ENCODE measurements at places on chromosomes 6 and 20.

DNA sequence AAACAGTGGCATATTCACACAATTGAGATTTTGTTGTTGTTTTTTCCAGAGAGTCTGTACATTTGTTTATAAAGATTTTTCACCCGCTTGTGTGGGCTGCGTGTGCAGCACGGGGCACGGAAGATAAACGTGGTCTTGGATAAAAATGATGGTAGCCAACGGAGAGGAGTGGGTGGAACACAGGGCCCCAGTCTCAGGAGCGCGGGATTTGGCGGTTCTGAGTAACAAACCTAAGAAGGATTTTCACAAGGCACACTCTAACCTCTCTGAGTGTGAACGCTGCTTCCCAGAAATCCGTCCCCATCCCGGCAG lies 3.6 kb upstream of the BNIP5 start:
- DNase-seq: no peak

- no peak for DNase-seq
These were observed 298.6 kb downstream of the UBE3D start for GRCh38 chr6:82767037-82767436.

DNA sequence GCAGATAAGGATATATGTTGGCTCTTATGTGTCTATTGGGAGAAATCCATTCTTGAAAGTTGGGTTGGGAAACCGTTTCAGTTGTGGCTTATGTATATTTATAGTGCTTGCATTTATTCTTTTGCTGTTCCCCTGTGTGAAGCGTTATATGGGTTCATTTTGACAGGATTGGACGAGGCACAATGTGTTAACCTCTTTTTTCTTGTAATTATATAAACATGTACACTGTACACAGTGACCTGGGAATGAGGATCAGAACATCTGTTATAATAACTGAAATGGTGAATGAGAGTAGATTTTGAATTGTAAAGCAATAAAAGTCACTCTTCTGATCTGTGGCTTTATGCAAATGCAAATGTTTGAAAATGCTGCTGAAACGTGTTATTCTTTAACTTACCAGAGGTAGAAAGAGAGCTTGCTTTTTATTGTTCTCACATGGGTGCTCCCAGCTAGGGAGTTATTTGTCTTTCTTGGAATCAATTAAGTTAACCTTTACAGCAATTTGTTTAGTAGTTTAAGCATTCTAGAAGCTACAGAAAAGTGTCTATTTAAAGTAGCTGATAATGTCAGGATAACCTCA lies 213.7 kb downstream of the GRIK2 start:
- DNase-seq: no peak

DNA sequence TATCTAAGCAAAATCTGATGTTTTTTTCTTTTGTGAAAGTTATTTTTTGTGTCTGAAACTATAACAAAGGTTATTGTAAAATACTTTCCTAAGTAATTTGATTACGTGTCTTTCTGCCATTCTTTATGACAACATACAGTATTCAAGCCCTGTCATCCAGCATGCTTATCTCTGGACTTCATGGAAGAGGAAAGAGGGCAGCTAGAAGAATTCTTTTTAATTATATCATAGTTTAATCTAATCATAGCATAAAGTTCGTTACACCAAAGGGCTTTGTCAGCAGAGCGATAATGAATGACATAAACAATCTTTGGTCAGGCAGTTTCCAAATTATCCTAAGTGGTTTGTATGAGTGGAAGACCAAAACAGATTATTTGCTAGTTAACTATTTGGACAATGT lies 3.5 kb downstream of the ENPP3 start:
- DNase-seq: no peak

DNA sequence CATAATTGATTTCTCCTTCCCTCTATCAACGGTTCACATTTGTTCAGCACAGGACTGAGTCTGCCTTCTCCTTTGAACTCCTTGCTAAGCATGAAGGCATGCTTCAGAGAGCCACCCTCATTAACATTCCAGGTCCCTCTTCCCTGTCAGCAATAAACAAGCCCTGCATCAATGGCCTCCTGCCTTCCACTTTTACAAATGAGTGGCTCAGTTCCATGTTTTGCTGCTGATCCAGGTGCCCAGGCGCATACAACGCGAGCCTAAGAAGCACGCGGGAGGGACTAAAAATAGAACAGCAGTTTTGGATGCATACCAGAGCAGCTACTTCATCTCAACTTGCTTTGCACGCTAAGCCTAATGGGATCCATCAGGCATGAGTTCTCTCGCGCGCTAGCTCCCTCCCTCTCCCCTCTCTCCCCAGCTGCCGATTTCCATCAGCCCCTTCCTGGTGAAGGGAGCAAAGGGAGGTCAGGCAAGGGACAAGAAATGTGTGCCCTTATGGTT lies 53.4 kb downstream of the TRAF3IP2 start:
- DNase-seq: no peak

- no peak for DNase-seq
These were observed 12.2 kb upstream of the TTPAL start for GRCh38 chr20:44463466-44463865.

DNA sequence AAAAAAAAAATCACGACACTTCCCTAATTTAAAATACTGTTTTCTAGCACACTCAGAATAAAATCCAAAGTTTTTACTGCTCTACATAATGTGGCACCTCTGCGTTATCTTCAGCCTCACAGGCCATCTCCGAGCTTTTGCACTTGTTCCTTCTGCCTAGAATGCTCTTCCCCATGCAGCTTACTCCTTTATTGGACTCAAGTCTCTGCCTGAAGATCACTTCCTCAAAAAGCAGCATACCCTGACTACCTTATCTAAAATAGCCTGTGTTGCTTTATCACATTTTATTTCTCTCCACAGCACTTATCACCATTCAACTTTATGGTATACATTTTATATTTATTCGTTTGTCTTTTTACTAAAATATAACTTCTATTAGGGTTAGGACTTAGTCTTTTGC lies 2.3 kb downstream of the ZNF322 start:
- DNase-seq: no peak

- no peak for DNase-seq
These were observed 396.8 kb upstream of the HS3ST5 start for GRCh38 chr6:114739656-114740055.

DNA sequence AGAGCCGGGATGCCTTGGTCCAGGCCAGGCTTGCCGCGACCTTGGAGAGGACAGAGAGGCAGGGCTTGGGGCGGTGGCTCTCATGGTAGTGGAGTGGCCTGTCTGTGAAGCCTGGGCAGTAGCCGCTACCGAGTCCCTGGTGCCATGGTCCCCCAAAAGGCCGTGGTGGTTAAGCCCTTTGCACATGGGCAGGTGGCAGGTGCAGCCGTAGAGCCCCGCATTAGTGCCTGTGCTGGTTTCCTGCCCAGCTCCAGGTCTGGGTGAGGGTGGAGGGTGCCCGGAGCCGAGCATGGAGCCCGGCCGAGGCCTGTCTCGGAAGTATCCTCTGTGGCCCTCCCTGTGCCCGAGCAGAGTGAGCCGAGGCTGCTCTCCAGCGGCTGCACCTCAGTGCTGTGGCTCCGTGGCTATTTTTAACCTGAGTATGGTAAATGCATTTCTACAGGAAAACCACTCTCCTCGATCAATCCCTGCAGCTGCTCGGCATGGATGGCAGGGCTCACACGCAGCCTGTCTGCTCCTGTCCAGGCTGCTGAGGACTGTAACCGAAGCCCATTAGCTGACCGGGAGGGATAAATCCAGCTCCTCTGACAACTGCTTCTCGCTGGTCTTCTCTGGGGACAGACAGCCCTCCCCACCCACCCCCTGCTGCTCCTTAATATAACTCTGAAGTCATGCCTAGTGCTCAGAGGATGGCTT lies 36.3 kb upstream of the GATA5 start:
- DNase-seq: no peak
